ENCODE measurements at places on chromosomes 2 and 18.

DNA sequence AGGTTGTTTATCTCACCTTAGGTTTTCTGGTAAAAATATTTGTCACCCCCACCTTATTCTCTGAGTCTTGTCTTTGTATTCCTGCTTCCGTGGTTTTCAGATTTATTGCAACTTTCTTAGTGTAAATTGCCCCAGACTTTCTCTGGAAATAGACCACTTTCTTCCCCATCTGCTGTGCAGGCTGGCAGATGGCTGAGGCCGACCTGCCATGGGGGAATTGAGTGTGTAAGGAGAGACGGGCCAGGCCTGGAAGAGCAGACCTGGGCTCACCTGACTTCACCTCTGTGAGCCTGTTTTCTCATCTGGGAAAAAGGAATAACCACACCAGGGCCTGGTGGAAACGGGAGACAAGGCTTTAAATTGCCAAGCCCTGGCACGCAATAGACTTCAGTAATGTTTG lies 44.9 kb downstream of the ACKR3 start:
- DNase-seq, result no peak

- DNase-seq, result no peak
Observed at GRCh38 chr2:134594399-134594798, 124.4 kb downstream of the TMEM163 start.

DNA sequence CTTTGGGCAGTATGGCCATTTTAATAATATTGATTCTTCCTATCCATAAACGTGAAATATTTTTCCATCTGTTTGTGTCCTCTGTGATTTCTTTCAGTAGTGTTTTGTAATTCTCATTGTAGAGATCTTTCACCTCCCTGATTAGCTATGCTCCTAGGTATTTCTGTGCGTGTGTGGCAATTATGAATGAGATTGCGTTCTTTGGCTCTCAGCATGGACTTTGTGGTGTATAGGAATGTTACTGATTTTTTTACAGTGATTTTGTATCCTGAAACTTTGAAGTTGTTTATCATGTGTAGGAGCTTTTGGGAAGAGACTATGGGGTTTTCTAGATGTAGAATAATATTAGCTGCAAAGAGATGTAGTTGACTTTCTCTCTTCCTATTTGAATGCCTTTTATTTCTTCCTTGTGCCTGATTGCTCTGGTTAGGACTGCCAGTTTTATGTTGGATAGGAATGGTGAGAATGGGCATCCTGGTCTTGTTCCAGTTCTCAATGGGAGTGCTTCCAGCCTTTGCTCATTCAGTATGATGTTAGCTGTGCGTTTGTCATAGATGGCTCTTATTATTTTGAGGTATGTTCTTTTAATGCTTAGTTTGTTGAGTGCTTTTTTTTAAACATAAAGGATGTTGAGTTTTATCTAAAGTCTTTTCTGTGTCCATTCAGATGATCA lies 27.0 kb upstream of the THUMPD2 start:
- no peak for DNase-seq

- DNase-seq, result no peak
Observed at GRCh38 chr2:217617616-217618022, 385.2 kb downstream of the TNS1 start.

- no peak for DNase-seq
Observed at GRCh38 chr2:241816431-241817121, 7.6 kb downstream of the NEU4 start.

- DNase-seq, result no peak
Observed at GRCh38 chr18:55370936-55371335, 217.1 kb downstream of the TCF4 start.

DNA sequence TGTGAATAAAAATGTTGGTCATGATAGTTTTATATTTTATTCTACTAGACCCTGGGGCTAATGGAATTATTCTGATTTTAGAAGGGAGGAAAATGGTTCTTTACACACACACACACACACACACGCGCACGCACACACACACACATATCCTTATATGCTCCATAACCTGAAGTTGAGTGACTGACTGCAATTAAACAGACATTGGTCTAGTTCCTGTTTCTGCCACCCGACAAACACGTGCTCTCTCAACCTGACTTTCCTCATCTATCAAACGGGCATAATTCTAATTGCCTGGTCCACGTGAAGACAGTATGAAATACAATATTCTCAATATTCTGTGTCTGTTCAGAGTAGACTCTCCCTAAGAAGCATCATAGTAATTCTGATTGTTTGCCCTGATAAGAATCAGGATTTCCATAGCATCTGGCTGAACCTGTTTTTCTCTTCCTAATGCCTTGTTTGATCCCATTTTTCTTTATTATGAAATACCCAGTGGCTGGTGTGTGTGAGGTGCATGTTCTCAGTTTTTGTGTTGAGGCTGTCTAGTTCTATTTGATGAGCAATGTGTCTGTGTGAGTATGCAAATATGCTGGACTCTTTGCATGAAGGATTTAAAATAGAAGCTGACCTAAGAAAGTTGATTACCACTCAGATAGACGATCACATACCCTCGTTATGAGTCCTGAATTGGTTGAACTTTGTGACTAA lies 51.0 kb downstream of the SETBP1 start:
- DNase-seq, result no peak

DNA sequence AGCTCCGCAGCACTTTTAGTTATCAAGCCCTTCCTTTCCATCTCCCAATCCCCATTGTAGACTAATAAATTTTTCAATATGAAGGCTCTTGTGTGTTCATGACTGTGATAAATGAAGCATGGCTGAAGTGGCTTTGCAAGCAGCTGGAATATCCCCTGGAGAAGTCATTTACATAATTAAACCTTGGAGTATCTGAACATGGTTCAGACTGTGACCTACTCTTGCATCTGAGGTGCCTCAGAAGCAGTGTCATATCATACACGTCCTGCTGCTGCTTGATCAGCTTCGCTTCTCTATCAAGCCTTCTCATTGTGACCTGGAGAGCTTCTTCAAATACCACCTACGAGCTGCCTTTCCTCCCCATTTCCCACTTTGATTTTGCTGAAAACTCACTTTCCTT lies 48.4 kb upstream of the ZNF397 start:
- no peak for DNase-seq

DNA sequence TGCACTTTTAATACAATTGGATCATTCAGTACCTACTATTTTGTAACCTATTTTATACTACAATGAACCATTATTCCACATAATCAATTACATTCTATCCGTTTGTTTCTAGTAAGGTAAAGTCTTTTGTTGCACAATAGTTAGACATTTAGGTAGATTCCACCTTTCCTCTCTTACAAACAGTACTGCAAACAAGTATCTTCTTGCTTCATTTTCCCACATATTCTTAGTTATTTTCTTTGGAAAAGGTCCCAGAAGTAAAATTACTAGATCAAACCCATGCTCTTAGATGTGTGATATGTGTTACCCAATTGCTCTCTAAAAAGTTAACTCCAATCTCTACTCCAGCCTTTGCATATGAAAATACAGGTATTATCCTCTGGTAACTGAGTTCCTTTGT lies 49.6 kb downstream of the SPIRE1 start:
- no peak for DNase-seq

GRCh38 chr18:10524507-10525370 lies 1.1 kb upstream of the NAPG start:
- DNase-seq, result no peak

DNA sequence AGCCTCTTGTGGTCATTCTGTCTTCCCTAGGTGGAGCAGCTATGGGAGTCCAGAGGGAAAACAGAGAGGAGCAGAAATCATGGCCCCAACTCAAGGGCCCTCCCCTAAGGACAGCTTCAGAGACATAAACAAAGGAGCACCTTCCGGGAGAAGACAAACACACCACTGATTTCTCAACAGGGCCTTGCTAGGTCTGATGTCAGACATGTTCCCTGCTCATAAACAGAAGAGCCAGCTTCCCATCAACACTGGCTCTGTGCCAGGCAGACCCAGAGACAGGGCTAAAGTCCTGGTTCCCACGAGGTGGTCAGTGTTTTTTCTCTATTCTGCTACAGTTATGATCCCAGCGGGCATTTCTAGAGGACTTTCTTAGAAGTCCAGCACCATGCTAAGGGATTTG lies 19.3 kb downstream of the CXCR2 start:
- DNase-seq, result no peak

GRCh38 chr2:149002891-149003740 lies 35.4 kb upstream of the LYPD6B start:
- no peak for DNase-seq

DNA sequence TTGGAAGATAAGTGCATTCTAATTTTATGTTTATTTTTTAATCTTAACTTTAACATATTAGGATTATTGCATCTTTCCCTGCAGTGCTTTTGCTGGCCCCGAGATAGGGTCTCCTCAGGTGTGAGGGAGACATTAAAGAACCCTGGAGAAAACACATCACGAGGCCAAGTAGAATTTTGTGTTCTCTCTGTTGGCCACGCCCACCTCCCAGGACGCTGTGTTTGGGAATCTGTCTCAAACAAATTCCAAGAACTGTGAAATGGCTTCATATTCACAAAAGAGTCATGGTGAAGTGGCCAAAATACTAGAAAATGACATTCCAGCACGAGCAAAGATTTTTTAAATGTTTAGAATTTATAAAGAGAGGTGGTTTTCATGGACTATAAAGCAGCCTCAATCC lies 27.3 kb downstream of the RNF144A start:
- DNase-seq, result no peak

- DNase-seq, result no peak
Observed at GRCh38 chr18:21851327-21851961, 110.9 kb downstream of the MIB1 start.

DNA sequence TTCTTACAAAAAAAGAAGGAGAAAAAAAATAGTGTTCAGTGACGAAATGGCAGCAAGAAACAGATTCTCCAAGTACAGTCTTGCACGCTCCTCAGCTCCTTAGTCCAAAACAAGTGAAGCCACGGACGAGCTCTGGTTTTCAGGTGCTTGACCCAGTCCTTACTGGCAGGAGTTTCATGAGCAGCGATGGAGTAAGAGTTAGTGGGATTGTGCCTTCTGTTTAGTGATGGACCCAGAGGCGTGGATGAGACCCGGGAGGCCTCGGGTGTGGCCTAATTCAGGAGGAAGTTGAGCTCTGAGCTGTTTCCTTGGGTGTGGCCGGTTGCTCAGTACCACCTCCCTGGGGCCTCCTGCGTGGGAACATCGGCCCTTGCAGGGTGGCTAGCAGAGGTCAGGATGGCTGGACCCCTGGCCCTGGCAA lies 52.0 kb downstream of the KIF5C start:
- no peak for DNase-seq

Measured in stimulated activated naive CD4-positive, alpha-beta T cell (primary cell).